Activated CD8-positive, alpha-beta T cell treated with anti-CD3 and anti-CD28 coated beads, Interleukin-2, amount 10 ng/mL, durations not matched to agents 7 days and 5 days (primary cell): ENCODE measurements at places on chromosomes 16 and 17. TPM values are rescaled to one million over a fixed set of nuclear protein-coding genes. Genes with fewer than 3 reads are reported as not detected.

CPHXL2 gene
- not detected for total RNA-seq

PRR15L gene
- total RNA-seq = not detected

TMEM238L gene
- total RNA-seq = not detected

PRAC2 gene
- total RNA-seq = not detected

ARSG gene
- 9.1 TPM for total RNA-seq

ARHGAP44 gene
- total RNA-seq = 0.26 TPM

ADGRG3 gene
- total RNA-seq = not detected

XAF1 gene
- total RNA-seq = 298 TPM

TSPOAP1 gene
- total RNA-seq = 45.8 TPM

MEOX1 gene
- 6.9 TPM for total RNA-seq

- peak; percentile 82 for DNase-seq
These were observed 660 bp upstream of the PRRT2 start for GRCh38 chr16:29811170-29811895.

DNA sequence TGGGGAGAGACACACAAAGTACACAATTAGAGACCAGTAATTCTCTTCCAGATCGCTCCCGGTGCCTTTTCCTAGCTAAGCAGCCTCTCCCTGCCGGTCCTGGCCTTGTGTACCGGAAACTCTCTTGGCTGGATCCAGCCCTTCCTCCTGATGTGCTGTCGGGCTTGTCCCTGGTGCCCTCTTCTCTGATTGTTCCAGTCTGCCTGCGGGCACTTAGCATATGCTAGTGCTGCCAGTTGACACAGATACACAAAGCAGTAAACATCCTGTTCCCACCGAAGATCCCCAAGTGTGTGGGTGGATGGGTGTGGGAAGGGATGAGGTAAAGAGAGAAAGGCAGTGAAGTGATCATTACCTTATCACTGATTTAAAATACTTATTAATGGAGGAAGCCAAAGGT lies 9.7 kb downstream of the HS3ST3B1 start:
- no peak for DNase-seq

- DNase-seq = no peak
These were observed 52.5 kb downstream of the LITAF start for GRCh38 chr16:11534262-11534661.

GRCh38 chr17:1475321-1475854 lies 17.1 kb downstream of the MYO1C start:
- DNase-seq = no peak

DNA sequence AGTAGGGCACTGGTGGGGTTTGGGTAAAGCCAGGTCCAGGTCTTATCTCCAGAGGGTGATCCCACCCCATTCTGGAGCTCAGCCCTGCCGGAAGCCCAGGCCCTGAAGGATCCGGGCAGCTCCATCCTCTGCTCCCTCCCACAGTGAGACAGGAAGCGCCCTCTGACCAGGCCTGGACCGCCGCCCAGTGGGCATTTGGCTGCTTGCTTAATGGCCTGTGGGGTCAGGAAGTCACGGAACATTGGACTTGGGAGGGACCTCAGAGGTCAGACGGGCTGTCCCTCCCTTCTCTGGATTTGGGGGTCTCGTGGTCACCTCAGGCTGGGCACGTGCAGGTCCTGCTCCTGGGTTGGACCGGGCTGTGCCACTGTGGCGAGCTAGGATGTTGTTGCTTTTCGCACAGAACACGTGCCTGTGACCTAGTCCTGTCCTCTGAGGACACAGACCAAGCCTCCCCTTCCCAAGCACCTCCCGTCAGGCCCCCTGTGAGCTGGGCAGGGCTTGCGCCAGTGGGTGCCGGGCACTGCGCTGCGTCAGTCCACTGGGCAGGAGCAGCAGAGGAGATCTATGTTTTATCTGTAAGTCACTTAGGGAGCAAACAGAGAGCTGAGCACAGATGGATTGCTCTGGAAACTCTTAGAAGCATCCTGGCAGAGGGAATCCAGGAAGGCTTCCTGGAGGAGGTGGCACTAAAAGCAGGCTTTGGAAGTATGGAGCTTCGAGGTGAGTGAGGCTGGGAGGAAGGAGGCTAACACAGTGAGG lies 49.4 kb upstream of the GSE1 start:
- DNase-seq = no peak

DNA sequence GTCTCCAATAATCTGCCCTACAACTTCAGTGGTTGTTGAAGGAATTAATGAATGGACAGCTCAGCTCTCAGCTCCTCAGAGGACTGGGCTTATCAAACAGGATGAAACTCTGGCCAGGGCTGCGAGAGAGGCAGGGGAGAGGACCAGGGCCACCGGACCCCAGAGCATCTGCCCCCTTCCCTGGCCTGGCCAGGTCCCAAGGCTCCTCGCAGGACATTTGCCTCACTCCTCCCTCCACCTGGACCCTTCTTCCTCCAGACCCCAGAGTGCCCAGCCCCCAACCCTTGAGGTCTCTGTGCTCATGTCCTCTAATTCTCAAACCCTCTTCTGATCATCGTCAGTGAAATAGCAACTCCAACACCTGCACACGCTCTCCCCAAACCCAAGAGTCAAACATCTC lies 3.7 kb downstream of the CD300C start:
- no peak for DNase-seq

- DNase-seq = no peak
These were observed 212.6 kb upstream of the GSE1 start for GRCh38 chr16:85400305-85401205.

GRCh38 chr17:37107406-37108083 lies 158.8 kb downstream of the AATF start:
- DNase-seq = no peak

DNA sequence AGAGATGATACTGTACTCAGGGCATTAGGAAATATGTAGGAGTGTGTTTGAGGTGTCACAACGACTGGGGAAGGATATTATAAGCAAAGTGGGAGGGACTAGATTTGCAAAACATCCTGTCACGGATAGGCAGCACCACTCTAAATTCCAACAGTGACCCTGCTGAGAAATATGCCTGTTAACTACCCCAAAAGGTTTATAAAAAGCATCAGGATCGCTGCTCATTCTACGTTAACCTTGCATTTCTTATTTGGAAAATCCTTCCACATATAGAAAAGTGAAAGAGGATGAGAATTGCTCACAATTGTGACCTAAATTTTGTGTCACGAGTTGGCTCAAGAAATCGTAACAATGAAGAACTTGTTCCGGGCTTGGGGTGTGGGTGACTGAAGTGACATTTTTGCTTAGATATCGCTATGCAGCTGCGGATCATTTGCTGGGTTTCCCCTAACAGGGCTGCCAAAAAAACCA lies 51.6 kb downstream of the N4BP1 start:
- no peak for DNase-seq

DNA sequence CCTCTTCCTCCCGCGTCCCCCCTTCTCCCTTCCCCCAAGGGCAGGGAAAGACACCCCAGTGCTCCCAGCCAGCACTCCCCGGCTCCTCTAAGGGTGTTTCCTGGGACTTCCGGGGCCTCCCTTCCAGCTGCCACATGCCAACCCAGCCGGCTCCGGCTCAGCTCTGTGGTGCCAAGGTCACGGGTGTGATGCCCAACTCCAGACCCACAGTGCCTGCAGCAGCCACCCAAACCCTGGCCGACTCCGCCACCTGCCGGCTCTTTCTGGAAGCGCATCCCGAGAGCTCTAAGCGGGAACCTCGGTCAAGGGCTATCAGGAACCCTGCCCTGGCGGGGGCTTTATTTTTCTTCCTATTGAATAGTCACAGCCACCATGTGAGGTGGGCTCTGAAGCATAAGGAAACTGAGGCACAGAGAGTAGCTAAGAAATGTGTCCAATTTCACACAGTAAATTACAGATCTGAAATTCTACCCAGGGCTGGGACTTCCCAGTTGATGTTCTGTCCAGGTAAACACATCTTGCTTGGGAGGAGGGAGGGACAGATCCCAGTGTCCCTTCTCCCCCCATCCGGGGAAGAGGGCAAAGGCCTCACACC lies 3.3 kb upstream of the PPP1R1B start:
- DNase-seq = peak; percentile 88

DNA sequence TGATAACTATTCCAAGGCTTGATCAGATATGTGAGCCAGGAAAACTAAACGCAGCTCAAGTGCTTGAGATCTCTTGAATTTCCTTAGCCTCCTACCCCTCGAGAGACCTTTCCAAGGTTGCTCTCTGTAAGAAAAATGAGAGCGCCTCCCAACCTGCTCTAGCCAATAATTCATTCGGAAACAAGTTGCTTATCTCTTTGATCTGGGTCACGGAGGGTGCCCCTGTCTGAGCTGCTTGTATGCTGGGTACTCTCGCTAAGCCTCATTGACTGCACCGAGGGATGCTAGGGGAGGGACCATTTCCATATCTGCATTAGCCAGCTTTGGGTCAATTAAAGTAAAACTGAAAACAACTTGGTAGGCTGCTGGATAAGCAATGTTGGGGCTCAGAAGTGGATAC lies 70.1 kb upstream of the SHISA6 start:
- DNase-seq = no peak

GRCh38 chr17:69733171-69734012 lies 318.9 kb downstream of the MAP2K6 start:
- DNase-seq = no peak

DNA sequence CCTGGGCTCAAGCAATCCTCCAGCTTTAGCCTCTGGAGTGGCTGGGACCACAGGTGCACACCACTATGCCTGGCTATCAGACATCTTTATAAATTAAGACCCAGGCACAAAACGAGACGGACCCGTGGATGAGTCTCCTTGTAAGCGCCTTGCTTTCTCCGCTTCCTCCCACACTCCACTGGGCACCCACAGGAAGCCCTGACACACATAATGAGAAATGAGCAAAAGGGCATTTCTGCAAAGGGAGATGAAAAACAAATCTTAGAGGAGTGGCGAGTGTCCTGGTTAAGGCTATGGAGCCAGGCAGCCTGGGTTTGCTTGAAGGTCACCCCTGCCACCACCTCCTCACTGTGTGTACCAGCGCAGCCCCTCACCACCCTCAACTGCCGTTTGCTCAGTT lies 56.3 kb downstream of the XYLT1 start:
- DNase-seq = no peak

DNA sequence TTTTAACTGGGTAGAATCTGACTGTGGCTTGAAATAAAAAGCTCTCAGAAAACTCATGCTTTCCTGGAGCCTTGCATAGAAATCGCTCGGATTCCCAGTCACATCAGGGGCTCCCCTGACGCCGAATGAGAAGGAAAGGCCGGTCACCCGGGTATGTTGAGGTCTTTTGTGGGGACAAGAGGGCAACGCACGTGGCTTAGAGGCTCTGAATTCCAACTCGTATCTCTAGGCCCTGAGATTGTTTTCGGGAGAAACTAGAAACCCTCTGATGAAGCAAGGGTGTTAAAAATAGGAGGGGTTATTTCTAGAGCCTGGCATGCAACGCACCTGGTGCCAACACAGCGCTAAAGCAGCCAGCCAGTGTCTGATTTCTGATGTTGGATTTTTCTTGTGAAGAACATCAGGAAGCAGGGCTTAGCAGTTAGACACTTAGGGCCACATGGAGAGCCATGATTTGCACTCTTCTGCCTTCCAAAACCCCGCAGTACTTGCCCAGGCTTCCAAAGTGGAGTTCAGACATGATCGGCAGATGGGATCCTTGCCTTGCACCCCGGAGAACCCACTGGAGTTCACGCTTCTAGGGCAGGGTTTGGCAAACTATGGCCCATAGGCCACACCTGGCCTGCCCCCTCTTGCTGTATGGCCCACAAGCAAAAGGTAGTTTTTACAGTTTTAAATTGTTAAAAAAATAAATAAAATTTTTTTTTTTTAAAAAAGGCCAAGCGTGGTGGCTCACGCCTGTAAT lies 12.6 kb downstream of the CACNG1 start:
- no peak for DNase-seq

DNA sequence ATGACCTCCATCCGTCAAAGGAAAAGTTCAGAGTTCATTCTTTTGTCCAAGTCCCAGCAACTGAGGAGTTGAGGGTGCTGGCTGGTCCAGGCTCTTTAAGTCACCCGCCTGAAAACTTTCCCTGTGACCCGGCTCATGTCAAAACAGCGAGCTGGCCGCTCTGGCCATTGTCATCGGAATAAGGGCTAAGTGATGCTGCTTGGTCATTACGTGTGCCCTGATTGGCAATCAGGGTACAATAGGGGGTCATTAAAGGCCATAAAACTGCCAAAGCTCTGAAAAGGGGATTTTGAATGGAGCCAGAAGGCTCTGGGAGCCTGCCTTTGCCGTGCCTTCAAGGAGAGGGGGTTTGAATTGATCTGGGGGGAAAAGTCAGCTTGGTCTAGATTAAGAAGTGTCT lies 88.5 kb upstream of the IRX3 start:
- no peak for DNase-seq

- no peak for DNase-seq
These were observed 120.9 kb downstream of the C16orf78 start for GRCh38 chr16:49494474-49494873.

GRCh38 chr17:70776441-70776840 lies 607.1 kb downstream of the KCNJ2 start:
- no peak for DNase-seq

- DNase-seq = no peak
These were observed 225.3 kb downstream of the KCNJ2 start for GRCh38 chr17:70394473-70395232.

- peak; percentile 55 for DNase-seq
These were observed 414 bp downstream of the NARF start for GRCh38 chr17:82458885-82459424.

- no peak for DNase-seq
These were observed 30.3 kb upstream of the SRCIN1 start for GRCh38 chr17:38636054-38636453.

DNA sequence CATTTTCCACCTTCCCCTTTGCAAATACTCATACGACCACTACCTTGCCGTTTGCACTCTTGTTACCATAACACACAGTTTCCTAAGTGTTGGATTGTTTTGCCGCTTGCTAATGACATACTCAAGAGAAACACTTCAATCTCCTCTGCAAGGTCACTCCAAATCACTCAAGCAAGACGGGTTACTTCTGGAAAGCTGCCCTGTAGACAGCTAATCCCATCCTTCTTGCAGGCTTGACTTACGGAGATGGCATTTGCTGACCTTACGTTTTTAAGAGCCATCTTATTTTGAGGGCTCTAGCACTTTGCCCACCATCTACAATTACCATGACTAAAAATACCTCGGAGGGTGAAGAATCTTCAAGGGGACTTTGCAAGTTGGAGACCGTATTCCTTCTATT lies 46.2 kb downstream of the MYH3 start:
- no peak for DNase-seq

DNA sequence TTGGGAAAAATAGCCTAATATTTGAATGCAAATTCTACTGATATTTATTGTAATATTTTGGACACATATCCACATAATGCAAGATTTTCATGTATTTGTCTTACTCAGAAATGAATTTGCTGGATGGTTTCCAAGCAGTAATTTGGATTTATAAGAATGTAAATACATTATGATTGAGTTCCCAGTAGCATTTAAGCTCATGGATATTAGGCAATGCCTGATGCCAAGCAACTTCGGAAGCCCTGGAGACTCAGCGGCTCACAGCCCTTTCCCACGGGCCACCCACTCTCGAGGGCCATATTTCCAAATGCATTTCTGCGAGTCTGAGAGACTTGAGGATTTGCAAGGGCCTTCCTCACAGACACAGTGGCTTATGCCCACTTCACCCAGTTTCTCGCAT lies 62.1 kb upstream of the MYOCD start:
- no peak for DNase-seq
